ENCODE measurements at places on chromosomes 2 and 18. TPM values are rescaled to one million over a fixed set of nuclear protein-coding genes. Genes with fewer than 3 reads are reported as not detected.

The PTPRN gene
- total RNA-seq: 0.09 TPM

The KIF1A gene
- total RNA-seq: 55.8 TPM

The LRP1B gene
- 0.91 TPM for total RNA-seq

The SYT4 gene
- total RNA-seq: not detected

The SCYGR4 gene
- not detected for total RNA-seq

The SNORC gene
- total RNA-seq: 8.0 TPM

The ZNF2 gene
- 6.2 TPM for total RNA-seq

The UCN gene
- total RNA-seq: 4.2 TPM

The GRB14 gene
- total RNA-seq: 29.9 TPM

The CD302 gene
- 40.4 TPM for total RNA-seq

The TMEM198 gene
- 11.5 TPM for total RNA-seq

The GREB1L gene
- total RNA-seq: 2.0 TPM

The DNAH6 gene
- total RNA-seq: 4.9 TPM

The ALK gene
- 1.2 TPM for total RNA-seq

The FTCDNL1 gene
- 5.7 TPM for total RNA-seq

The CABYR gene
- 13.2 TPM for total RNA-seq

The HOXD8 gene
- 10.4 TPM for total RNA-seq
